Panc1 (cell line): ENCODE measurements at places on chromosomes 16 and 17. TPM values are rescaled to one million over a fixed set of nuclear protein-coding genes. Genes with fewer than 3 reads are reported as not detected.

DNA sequence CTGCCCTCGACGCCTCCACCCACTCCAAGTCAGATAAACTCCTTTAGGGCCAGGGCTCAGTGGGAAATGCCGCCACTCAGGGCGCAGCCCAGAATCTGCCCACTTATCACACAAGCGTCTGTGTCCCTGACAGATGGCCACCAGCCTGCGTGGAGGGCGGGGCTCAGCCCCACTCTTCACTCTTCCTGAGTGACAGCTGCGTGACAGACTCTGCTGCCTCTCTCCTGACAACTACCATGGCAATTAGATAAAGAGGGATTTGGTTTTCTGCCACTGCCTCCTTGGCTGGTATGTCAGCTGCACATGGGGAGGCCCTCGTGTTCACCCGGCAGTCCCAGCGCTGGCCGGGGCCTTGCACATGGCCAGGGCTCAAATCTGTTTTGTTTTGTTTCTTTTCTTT, 96.2 kb downstream of the RTN4RL1 start:
- DNase-seq: no peak
- no peak overlapping the region for H3K4me3 ChIP-seq
- no peaks in the 10 kb centered on the region for H3K36me3 ChIP-seq
- no peak overlapping the region for H3K27ac ChIP-seq
- H3K27me3 ChIP-seq: no peaks in the 10 kb centered on the region

TBX2 gene
- total RNA-seq: 35.6 TPM

DNA sequence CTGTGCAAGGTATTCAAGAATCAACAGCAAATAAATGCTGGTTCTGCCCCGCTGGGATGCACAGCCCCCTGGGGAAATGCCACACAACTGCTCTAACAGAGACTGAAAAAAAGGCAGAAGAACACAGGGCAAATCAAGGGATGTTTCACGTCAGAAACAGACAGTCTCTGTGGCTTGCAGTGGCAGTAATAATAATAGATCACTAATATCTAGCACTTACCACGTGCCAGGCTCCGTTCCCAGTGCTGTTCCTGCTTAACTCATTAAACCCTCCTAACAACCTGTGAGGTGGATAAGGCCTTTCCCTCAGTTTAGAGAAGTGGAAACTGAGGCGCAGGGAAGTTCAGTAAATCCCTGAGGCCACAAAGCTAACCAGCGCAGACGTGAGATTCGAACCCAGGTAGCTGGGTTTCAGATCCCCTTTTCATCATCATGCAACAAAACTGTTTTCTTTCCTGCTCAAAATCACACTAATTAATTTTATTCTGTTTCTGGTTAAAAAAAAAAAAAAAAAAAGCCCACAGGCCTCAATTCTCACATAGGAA, 36.7 kb downstream of the ARHGAP17 start:
- peak overlapping the region; percentile 60 for H3K27ac ChIP-seq
- H3K4me3 ChIP-seq: no peak overlapping the region
- peaks cover 38% of the 10 kb centered on the region for H3K4me1 ChIP-seq
- H3K36me3 ChIP-seq: no peaks in the 10 kb centered on the region
- DNase-seq: no peak
- no peaks in the 10 kb centered on the region for H3K27me3 ChIP-seq

- H3K36me3 ChIP-seq: no peaks in the 10 kb centered on the region
- H3K4me1 ChIP-seq: peaks cover 39% of the 10 kb centered on the region
- DNase-seq: no peak
- H3K4me3 ChIP-seq: no peak overlapping the region
Measured at GRCh38 chr17:40355123-40355803, 9.3 kb downstream of the GJD3 start.

DNA sequence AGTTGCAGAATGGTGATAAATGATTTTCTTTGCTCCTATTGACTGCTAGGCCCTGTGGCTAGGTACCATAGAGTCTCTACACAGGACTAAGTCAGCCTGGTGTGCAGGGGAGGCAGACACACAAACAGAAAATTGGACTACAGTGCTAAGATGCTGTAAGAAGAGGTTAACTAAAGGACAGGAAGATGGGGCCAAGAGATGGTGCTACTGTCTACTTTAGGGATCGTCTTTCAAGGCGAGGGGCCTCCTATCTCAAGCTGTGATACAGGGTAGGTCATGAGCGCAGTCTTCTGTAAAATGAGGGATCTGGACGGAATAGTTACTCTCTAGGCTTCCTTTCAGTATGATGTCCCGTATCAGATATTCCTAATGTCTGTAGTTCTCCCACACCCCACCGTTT, 817 bp downstream of the NME1 start:
- peaks cover 11% of the 10 kb centered on the region; the same call in 1 of the 2 replicates for H3K4me1 ChIP-seq
- peak overlapping the region; percentile 99 for H3K4me3 ChIP-seq
- H3K27ac ChIP-seq: peak overlapping the region; percentile 97

DNA sequence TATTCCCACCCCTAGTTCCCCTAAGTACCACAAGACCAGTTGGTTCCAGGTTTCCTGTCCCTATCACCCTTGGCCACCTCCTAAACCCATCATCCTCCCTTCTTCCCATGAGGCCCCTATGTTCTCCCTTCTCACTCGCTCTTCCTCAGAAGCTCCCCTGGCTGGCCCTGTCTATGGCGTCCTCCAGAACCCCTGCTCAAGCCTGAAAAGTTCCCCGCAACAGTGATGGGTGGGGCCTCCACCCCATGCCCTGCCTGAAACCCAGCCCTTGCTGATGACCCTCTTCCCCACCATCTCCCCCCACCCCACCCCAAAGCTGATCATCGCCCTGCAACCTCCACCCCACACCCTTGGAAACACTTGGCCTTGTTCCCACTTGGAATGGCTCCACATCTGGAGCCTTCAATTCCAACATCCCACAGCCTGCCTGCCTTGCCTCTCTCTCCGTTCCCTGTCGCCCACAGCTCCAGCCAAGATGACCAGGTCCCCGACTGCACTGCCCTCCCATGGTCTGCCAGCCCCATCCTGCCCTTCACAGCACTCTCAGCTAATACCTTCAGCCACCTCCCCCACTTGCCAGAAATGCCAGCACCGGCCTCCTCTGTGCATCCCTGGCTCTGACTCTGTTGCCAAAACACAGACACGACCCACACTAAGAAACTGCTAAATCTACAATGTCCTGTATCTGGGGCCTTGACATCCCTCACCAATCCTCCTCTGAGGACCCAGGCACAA, 10.5 kb downstream of the OSBPL7 start:
- peaks cover 6% of the 10 kb centered on the region; the same call in 1 of the 2 replicates for H3K4me1 ChIP-seq
- no peaks in the 10 kb centered on the region for H3K27me3 ChIP-seq
- H3K36me3 ChIP-seq: no peaks in the 10 kb centered on the region
- H3K4me3 ChIP-seq: no peak overlapping the region
- no peak for DNase-seq
- no peak overlapping the region for H3K27ac ChIP-seq

- H3K36me3 ChIP-seq: no peaks in the 10 kb centered on the region
- no peak overlapping the region for H3K4me3 ChIP-seq
- H3K27ac ChIP-seq: no peak overlapping the region
- no peak for DNase-seq
- H3K4me1 ChIP-seq: peaks cover 11% of the 10 kb centered on the region
Measured at GRCh38 chr17:47696717-47697642, 3.0 kb downstream of the TBKBP1 start.
